ENCODE measurements at places on chromosomes 2 and 18.

DNA sequence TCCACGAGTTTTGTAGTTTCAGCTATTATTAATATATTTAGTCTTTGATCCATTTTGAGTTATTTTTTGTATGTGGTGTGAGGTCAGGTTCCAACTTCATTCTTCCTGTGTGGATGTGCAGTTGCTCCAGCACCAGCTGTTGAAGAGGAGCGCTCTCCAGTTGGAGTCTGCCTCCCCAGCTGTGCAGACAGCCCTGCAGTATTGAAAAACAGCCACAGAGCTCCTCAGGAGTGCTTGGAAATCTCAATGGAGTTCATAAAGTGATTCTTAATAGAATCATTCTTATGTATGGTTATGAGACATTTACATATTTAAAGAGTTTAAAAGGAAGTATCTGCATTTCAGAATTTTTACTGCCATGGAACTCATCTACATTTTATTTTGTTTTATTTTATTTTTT is 17.3 kb downstream of the DGKD start:
- no peak for DNase-seq

GRCh38 chr2:201128933-201129505 is 13.1 kb downstream of the CFLAR start:
- no peak for DNase-seq

DNA sequence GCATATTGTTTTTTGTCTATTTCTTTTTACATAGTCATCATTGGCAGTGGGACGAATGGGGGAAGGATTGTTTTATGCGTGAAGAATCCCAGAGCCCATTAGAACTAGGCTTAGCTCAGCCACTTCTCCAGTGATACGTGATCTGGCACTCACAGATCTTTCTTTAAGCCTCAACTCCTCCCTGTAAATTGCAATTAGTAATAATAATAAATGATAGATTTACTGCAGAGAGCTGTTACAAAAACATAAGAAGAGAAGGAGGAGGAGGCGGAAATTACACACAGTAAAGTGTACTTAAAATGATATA is 629.3 kb downstream of the NRXN1 start:
- no peak for DNase-seq

DNA sequence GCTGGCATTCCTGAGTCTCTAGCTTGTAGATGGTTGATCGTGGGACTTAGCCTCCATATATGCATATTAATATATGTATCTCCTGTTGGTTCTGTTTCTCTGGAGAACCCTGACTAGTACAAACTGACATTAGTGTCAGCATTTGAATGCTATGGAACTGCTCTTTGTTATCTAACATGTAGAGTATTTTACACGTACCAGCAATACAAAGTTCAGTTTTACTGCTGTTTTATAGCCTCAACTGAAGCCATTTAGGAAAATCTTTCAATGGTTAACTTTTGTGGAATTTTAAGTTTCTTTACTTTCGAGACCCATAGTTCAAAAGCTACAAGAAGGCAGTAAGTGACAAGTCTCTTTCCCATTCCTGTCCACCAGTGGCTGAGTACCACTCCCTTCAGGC is 418.4 kb downstream of the NUP35 start:
- DNase-seq, result no peak

GRCh38 chr2:169095621-169096105 is 26.3 kb downstream of the DHRS9 start:
- DNase-seq, result no peak

GRCh38 chr2:238030422-238031155 is 30.2 kb upstream of the SCLY start:
- DNase-seq, result no peak

GRCh38 chr2:42436370-42436769 is 57.4 kb downstream of the KCNG3 start:
- no peak for DNase-seq

GRCh38 chr2:158242280-158242679 is 140.6 kb downstream of the UPP2 start:
- DNase-seq, result no peak

- DNase-seq, result no peak
Observed at GRCh38 chr2:142989273-142990204, 112.1 kb downstream of the KYNU start.

- no peak for DNase-seq
Observed at GRCh38 chr2:239278941-239279365, 121.9 kb downstream of the HDAC4 start.

- DNase-seq, result no peak
Observed at GRCh38 chr2:121184248-121184862, 100.6 kb downstream of the TFCP2L1 start.

DNA sequence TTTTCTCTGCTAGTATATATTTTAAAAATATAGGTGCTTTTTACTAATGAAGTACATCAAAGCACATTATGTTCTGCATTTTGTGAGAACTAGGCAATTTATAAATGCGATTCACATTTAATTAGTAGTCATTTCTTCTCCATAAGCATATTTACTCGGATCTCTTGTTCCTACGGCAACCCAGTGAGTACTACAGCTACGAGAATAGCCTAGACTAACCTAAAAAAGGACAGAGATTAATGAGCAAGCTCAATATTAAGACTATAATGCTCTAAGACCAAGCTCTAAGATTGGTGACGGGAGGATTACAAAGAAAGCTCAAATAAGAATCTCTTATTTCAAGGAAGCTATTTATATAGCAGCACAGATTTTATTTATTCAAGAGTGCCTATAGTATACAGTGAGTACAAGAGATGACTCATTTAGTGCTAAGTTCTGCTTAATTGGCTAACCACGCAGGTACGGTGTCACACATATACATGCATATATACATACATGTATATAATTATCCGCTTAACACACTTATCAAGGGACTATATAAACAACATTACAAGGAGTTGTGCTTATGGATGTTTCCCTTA is 364.7 kb downstream of the GPD2 start:
- DNase-seq, result no peak

DNA sequence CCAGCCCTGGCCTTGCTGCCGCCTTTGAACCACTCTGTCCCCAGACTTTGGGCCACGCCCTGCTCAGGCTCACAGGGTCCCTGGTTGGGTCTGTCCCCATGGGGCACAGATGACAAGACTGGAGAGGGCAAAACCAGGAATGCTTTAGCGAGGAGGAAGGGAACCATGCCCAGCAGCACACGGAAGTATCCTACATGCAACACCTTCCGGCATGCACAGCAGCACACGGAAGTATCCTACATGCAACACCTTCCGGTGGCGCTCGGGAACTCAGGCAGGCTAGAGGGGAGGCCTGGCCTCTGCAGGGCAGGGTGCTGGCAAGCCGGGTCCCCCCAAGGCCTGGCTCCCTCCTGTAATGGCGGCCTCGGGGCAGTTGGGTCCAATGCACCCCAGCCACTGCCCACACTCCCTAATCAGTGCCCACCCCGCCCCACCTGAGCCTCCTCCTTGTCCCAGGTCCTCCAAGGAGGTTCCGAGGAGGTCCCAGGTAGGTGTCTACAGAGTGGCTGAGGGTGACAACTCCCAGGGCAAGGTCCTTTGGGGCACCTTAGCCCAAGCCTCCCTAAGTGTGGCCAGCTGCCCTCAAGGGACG is 33.6 kb upstream of the SNED1 start:
- DNase-seq, result no peak

GRCh38 chr2:174120346-174120745 is 128.0 kb downstream of the OLA1 start:
- no peak for DNase-seq

DNA sequence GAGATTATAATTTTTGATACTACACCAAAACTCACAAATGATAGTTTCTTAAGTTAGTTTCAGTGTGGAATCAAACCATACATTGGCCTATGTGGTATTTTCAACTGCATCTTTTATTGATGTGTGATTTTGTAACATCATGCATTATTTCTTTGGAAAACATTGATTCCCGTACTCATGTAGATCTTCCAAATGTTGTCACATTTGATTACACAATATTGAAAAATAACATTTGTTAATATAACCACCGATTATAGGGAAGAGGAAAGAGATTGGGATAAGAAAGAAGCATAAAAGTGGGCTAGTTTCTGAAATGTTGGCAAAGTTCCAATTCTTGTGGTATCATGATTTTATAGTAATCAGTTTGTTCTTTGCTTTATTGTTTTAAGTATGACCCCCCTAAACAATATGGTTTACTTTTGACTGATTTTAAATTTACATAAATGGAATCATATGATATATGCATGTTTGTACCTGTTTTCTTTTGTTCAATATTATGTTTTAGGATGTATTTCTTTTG is 117.2 kb upstream of the OTX1 start:
- DNase-seq, result no peak

DNA sequence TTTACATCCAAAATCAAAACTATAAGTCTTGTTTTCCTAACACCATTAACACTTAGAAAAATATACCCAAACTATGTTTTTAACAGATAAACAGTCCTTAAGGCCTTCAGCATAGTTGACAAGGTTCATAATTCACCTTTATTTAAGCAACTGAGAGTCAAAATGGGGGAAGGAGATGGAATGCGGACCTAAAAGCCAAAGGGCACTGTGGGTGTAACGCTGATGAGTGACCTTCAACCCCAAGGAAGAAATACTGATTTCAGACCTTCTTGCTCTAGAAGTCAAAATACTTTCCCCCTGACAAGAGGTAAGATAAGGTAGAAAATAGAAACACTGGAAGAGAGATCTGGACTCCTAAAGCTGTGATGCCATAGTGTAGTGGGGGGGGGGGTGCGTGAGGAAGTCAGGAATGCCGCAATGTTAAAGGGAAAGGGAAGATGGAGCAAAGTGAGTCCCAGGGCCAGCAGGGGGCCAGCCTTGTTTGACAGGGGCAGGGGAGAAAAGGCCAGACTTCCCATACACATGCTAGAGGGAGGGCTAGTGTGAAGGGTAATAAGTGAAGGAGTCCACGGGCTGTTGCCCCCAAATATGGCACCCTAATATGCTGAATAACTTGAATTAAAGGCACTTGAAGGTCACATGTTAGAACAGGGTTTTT is 31.4 kb downstream of the CCDC93 start:
- DNase-seq, result no peak

GRCh38 chr2:12097859-12098258 is 351.4 kb downstream of the LPIN1 start:
- DNase-seq, result no peak

- DNase-seq, result no peak
Observed at GRCh38 chr2:149082079-149082478, 43.6 kb downstream of the LYPD6B start.

GRCh38 chr18:53745224-53745967 is 479.1 kb downstream of the MBD2 start:
- DNase-seq, result no peak
